ENCODE measurements at places on chromosomes 13 and 19. TPM values are rescaled to one million over a fixed set of nuclear protein-coding genes. Genes with fewer than 3 reads are reported as not detected.
A peak's percentile ranks its signal among the peaks of the same experiment; 100 is the strongest.

DNA sequence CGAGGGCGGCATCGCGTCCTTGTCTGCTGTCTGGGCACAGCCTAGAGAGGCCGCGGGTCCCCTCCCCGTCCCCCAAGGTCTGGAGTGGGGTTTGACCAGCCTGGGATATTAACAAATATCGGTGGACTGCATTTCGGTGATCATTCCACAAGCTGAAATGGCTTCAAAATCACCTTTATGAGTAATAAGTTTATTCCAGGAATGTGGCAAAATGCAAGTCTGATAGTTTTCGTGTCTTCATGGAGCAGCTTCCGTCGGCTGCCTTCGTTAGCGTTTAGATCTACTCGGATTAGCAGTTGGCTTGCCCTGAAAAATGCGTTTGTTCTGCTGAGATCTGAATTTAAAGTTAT lies 1.1 kb upstream of the GJA3 start:
- DNase-seq: no peak

GRCh38 chr19:439167-439900 lies 21.5 kb downstream of the SHC2 start:
- no peak for DNase-seq

- DNase-seq: peak; percentile 96
These were observed 51.6 kb upstream of the UBL3 start for GRCh38 chr13:29901710-29902631.

The ATP4A gene
- not detected for total RNA-seq

DNA sequence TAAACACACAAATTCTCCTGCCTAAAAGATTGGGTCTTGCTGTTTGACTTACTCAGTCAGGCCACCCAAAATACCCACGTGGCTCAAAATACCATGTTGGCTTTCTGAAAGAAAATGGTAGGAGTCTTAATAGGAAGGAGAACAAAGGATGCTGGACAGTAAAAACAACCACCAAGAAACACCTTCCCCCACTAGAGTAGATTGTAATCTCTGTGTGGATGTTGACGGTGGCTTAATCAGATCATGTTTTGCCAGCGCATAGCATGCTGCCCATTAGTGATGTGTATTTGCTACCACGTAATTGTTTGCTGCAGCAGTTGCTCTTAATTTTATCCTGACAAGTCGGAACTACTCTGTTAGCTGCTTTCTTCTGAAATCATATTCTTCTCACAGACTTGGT lies 1229.3 kb upstream of the SLC10A2 start:
- DNase-seq: no peak

- DNase-seq: no peak
These were observed 490.7 kb downstream of the TDRD3 start for GRCh38 chr13:60887711-60888110.

GRCh38 chr19:33622809-33623511 lies 1.2 kb downstream of the CHST8 start:
- no peak for DNase-seq

DNA sequence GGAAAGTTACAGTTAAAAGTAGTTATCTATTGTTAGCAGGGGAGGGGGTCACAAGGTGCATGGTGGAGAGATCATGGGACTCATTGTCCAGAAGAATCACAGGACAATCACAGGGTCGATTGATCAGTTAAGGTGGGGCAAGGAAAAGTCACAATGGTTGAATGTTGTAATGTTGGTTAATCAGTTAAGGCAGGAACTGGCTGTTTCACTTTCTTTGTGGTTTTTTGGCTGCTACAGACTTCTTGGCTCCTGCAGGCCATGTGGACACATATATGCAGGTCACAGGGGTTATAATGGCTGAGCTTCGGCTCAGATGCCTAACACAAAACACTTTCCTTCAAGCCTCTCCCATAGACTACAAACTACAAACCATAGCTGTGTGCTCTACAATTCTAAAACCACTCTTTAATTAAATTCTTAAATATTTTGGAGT lies 6.9 kb upstream of the ZNF431 start:
- no peak for DNase-seq

DNA sequence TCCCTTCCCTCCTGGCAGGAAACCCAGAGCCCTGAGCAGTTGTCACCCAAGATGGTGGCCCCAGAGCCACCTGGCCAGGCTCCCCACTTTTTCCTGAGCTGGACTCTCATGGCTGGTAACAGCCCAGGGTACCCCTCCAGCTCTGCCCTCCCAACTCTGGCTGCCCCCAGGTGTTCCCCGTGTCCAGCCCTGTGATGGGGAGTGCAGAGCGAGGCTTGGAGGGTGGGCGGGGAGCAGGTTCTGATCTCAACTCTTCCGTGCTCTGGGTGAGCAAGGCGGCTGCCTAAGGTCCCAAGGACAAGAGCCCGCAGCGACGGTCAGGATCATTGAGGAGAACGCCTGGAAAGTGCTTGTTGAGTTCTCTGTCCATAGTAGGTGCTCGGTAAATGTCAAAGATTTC lies 54.7 kb upstream of the GAS6 start:
- DNase-seq: no peak

The DNAJC15 gene
- 18.7 TPM for total RNA-seq

The ZNF134 gene
- total RNA-seq: 18.6 TPM

The MATK gene
- total RNA-seq: not detected

DNA sequence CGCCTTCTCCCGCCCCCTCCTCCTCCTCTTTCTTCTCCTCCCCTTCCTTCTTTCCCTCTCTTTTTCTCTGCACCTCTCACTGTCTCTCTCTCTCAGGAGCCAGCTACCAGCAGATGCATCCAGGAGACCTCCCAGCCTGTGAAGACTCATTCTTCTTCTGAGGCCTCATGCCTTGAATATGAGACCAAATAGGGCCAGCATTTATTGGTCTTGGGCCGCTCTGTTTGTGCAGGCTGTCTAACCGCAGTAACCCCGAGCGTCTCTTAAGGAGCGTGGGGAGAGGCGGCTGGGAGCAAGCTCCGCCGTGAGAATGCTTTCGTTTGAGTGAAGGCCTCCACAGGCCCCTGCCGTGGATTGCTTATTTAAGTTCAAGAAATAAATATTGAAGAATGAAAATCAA lies 167.0 kb downstream of the NUFIP1 start:
- no peak for DNase-seq

The ZBTB7A gene
- 23.5 TPM for total RNA-seq

The PEX11G gene
- total RNA-seq: 1.6 TPM

The CATSPERD gene
- not detected for total RNA-seq

The GJA3 gene
- 0.90 TPM for total RNA-seq

The LIM2 gene
- not detected for total RNA-seq

DNA sequence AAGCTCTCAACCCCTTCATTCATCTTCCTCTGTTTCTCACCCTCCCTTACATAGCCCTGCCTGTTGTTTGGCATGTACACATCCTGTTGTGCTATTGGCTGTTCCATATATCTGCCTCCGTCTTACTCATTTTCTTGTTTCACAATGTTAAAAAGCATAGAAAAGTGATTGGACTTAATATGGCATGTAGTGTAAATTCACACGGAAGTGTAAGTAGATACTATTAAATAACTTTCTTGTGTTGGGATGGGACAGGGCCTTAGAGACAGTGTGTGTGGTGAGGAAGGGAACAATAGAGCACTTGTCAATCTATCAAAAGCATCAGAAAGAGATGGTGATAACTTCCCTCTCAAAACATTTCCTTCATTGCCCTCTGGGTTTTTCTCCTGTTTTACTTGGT lies 12.3 kb downstream of the LMO7 start:
- DNase-seq: no peak

DNA sequence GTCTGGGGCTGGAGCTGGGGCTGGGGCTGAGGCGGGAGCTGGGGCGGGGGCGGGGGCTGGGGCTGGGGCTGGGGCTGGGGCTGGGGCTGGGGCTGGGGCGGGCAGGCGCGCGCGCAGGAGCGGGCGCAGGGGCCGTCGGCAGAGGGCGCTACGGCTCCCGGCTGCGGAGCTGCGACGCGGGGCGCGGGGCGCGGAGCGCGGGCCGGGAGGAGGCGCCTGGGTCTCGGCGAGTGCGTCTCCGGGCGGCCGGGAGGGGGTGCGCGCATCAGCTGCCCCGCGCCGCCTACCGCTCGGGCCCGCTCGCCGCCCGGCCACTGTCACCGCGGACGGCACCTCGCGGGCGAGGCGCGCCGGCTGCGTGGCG lies 422 bp upstream of the MTUS2 start:
- DNase-seq: peak; percentile 4

- peak; percentile 54 for DNase-seq
These were observed 41.6 kb upstream of the HNRNPA1L2 start for GRCh38 chr13:52600666-52601065.

The OLFM2 gene
- total RNA-seq: 0.82 TPM

DNA sequence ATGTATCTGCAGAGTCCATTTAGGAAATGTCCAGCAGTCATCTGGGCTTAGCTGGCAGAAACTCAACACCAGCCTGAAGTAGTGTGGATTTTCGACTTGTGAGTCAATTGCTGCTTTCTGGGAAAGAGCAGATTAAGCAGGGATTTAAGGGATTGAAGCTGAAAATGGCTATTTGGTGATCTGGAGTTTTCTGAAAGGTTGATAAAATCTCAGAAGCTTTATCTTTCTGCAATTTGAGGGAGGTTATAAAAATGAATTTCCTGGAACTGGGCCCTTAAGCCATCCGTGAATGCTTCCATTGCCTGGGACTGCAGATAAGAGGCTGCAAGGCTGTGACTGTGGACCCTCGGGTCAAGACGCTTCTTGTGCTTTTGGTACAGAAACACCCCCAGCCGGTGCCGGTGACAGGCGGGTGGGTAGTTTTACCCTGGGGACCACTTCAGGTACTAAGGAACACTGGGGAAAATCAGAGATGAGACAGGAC lies 61.5 kb downstream of the COL4A1 start:
- DNase-seq: peak; percentile 77

The CACNA1A gene
- 42.8 TPM for total RNA-seq

DNA sequence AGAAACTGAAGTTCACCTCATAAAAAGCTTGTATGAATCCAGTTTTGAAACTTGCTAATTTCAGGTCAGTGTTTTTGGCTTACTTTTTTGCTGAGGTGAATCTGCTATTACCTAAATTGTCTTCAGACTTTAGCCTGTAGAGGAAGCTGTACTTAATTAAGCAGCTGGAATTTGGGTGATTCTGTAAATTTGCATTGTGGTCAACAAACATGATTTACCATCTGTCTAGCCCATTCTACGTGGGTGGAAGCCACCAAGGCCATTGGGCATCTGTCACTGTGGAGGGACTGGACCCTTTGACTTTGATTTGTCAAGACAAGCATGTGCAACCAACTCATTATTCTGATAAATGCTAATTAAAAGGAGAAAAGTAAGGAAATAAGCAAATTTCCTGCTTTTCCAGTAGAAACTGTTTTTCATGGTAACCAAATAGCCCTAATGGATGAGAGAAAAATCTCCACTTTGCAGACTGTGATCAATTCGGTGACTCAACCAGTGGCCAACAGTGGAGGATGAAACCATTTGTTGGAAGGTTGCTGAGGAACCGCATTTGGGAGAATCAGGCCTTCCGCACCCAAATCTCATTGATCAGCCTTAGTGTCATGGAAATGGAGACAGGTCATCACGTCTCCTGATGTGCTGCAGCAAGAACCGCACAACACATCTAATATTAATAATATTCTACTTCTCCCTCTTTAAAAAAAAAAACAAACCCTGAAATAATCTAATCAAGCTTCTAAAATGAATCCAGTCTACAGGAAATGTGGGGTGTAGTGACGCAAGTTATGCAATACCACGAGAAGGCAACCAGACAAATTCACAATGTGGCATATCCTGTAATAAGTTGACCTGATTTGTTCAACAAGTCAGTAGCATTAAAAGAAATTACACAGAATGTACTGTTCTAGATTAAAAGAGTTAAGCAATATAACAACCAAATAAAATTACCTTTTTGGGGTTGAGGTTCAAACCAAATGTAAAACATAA lies 54.3 kb downstream of the GARRE1 start:
- no peak for DNase-seq

- DNase-seq: peak; percentile 63
These were observed 2.1 kb downstream of the ZNF575 start for GRCh38 chr19:43534816-43535761.

The ZNF101 gene
- total RNA-seq: 6.8 TPM

DNA sequence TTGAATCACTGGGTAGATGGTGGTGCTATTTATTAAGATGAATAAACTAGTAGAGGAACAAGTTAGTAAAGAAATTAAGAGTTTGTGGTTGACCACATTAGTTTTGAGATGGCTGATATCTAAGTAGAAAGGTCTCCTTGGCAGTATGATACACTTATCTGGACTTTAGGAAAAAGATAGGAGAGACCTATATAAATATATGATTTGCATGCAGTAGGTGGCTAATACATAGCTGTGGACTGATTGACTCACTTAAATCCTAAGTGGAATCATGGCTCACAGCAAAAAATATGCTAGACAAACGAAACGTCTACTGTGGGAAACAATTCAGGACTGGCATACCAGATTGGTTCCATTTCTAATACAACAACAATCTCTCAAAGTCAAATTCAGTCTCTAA lies 92.0 kb downstream of the CAB39L start:
- DNase-seq: peak; percentile 70

DNA sequence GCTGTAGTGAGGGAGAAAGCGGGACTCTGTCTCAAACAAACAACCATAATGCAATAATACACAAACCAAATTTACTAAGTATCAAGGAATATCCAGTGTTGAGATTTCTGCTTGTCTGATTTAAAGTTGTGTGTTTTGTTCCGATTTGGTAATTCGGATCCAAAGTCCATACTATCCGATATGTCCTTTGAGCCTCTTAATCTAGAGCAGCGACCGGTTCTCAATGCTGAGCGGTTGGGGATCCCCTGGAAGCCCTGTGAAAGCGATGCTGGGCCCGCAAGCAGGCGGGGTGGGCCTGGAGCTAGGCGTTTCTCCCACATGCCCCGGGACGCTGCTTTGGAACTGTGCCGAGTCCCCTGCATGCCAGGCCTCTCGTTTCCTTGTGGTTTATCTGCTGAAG lies 20.2 kb downstream of the C19orf44 start:
- DNase-seq: no peak

DNA sequence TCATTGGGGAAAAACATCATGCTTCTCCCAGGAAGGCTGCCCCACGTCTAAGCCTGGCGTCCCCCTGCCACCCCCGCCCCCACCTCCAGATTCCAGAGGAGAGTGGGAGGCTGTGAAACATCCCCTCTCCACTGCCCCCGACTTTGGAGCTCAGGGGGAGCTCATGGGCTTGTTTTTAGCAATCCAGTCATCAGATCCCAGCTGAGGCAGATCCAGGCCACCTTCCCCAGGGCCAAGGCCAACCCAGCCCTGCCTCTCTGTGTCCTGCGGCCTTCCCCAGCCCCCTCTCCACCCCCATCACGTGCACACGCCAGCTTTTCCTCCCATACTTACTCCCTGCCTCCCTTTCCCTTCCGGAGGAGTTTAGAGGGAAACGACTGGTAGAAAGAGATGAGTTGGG lies 38.8 kb downstream of the SHISA2 start:
- DNase-seq: no peak

- DNase-seq: no peak
These were observed 11.0 kb downstream of the TMEM272 start for GRCh38 chr13:51833980-51834379.

GRCh38 chr13:46382224-46382623 lies 4.8 kb downstream of the RUBCNL start:
- DNase-seq: no peak
